ENCODE measurements at places on chromosomes 5 and 9.
A peak's percentile ranks its signal among the peaks of the same experiment; 100 is the strongest.

DNA sequence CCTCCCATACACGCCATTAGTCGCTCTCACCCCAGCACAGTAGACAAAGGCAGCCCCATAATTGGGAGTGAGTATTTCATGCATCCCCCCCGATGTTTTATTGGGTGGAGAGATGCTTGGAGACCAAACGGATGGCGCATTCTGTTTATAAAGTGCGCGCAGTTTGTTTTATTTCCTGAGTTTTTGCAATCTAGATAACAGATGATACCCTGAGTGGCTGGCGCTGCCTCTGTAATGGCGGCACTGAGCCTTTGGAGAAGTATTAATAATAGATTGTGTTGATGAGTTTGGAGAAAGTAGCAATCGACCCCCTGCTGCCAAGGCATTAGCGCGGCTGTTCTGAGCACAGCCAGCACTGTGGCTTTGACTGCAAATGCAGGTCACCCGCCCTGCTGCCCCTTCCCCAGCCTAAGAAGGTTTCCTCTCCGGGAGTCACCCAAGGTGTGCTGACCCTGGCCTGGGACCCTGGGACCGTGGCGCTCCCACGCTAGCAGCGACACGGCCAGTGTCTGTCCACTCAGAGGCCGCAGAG is 74.3 kb downstream of the LMX1B start:
- no peak for DNase-seq

GRCh38 chr5:126857472-126858410 is 80.8 kb downstream of the LMNB1 start:
- no peak for DNase-seq

GRCh38 chr5:11611011-11611410 is 293.2 kb downstream of the CTNND2 start:
- no peak for DNase-seq

DNA sequence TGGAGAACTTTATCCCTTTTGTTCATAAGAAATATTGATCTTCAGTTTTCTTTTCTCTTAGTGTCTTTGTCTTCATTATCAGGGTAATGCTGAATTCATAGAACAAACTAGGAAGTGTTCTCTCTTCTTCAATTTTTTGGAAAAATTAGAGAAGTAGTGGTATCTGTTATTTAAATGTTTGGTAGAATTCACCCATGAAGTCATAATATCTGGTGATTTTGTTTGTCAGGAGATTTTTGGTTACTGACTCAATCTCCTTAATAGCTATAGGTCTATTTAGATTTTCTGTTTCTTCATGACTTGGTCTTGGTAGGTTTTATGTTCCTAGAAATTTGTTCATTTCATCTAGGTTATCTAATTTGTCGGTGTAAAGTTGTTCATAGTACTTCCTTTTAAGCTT is 45.4 kb upstream of the STARD4 start:
- no peak for DNase-seq

GRCh38 chr5:66805514-66806430 is 209.6 kb downstream of the MAST4 start:
- DNase-seq = peak; percentile 51

GRCh38 chr9:72871685-72872084 is 81.2 kb downstream of the ALDH1A1 start:
- DNase-seq = peak; percentile 22

All from bronchial epithelial cell (primary cell).